Stimulated activated CD4-positive, alpha-beta T cell treated with anti-CD3 and anti-CD28 coated beads, Interleukin-1b, Interleukin-23, amount 100 ng/mL, for 1 hour (primary cell): ENCODE measurements at places on chromosomes 4 and X.

DNA sequence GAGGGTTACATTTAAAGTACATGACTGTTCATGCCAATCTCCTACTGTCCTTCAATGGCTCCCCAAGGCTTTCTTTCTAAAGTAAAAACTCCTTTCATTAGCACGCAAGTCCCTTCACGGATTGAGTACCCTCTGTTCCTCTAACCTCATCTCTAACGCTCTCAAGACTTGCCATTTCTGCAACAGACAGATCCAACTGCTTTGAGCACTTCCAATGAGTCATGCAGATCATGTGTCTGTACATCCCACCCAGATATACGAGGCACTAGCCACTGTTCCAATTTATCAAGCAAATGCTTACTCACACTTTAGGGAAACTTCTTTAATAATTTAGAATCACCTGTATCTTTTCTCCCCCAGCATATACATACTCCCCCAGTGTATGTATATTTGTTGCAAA lies 332.5 kb upstream of the ZFP42 start:
- DNase-seq = no peak

GRCh38 chr4:167985565-167985964 lies 106.8 kb upstream of the ANXA10 start:
- DNase-seq = no peak

DNA sequence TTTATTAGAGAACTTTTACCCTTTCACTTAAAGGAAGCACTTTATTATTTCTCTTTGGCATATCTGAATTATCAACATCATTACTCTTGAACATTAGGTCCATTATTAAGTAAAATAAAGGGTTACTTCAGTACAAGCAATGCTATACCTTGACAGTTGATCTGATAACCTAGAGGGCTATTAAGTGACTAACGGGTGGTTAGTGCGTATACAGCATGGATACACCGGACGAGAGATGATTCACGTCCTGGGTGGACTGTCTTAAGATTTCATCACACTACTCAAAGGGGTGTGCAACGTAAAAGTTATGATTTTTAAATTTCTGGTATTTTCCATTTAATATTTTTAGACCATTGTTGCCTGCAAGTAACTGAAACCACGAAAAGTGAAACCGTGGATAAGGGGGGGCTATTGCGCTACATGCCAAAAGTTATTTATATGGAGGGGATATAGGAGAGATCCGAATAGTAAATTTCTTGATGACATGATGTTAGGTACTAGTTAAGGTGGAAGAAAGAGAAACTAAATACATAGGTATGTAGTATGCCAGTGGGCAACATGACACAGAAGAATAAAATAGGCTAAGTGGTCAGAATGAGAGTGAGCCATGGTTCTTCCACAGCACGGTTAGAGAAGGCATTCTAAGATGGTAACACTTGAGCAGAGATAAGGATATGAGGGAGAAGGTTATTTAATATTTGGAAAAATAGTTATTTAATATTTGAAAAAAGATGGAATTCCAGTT lies 230.8 kb upstream of the ANKRD50 start:
- DNase-seq = no peak

DNA sequence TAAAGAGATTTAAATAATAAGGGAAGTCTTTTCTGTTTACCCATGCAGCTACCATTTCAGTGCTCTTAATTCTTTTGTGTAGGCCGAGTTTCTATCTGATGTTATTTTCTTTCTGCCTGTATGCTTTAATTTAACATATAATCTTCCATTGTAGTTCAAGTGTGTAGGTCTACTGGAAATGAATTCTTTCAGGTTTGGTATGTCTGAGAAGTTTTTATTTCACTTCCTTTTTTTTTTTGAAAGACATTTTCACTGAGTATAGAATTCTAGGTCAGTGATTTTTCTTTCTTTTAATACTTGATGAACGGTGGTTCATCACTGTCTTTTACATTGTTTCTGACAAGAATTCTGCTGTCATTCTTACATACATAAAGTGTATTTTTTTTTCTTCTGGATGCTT lies 42.1 kb downstream of the VAMP7 start:
- DNase-seq = no peak

- no peak for DNase-seq
These were observed 34.9 kb upstream of the SLC25A14 start for GRCh38 chrX:130304587-130305368.

- DNase-seq = no peak
These were observed 117.7 kb upstream of the SLC6A14 start for GRCh38 chrX:116318672-116319071.

GRCh38 chrX:118212817-118213183 lies 96.2 kb upstream of the KLHL13 start:
- DNase-seq = no peak

DNA sequence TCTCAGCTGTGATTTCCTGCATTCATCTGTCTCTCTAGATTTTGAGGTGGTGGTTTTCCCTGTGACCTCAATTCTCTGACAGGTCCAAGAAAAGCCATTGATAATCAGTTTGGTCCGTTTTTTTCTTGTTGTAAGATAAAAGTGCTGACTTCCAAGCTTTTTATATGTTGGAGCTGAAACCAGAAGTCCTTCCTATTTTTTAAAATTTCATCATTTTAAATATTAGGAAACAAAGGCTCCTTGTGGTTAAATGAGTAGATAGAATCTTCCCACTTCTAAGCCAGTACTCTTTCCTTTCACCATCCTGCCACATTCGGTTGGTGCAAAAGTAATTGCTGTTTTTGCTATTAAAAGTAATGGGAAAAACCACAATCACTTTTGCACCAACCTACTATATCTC lies 18.3 kb downstream of the RNF175 start:
- DNase-seq = no peak

DNA sequence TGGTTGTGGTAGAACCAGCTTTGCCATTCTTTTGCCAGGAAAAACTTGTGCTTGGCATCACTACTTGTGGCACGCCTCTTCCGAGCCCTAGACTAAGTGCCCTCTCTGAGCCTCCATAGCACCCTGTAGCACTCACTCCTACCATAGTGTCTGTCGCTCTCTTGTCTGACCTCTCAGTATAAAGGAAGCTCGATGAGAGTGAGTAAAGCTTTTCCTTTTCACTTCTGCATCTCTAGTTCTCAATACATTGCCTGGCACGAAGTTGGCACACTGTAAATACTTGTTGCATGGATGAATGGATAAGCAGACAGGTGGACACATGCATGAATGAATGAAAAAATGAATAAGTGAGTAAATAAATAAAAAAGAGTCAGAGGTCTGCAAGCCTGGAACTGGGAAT lies 48.3 kb downstream of the TLR10 start:
- DNase-seq = no peak

DNA sequence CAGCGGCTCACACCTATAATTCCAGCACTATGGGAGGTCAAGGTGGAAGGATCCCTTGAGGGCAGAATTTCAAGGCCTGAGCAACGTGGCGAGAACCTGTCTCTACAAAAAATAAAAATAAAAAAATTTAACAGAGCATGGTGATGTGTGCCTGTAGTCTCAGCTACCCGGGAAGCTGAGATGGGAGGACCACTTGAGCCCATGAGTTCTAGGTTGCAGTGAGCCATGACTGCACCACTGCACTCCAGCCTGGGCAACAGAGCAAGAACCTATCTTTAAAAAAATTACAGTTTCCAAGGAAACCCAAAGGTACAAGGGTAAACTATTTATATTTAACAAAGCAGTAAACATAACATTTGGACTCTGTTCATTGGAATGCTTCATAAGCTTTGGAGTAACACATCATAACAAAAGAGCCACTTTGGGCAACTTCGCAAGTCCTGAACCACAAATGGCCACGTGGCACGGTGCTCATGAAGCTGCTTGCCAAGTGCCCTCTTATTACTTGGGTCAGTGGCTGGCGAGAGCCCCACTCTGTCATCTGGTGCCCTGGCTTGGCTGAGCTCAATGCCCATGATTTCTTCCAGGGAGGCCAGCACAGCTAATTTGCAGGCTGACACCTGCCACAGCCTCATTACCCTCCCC lies 165.6 kb downstream of the SH3KBP1 start:
- no peak for DNase-seq

- no peak for DNase-seq
These were observed 2.9 kb downstream of the GDI1 start for GRCh38 chrX:154439841-154440240.
